Cardiac septum (tissue), 1 donor: ENCODE measurements at places on chromosomes 13 and 19.

DNA sequence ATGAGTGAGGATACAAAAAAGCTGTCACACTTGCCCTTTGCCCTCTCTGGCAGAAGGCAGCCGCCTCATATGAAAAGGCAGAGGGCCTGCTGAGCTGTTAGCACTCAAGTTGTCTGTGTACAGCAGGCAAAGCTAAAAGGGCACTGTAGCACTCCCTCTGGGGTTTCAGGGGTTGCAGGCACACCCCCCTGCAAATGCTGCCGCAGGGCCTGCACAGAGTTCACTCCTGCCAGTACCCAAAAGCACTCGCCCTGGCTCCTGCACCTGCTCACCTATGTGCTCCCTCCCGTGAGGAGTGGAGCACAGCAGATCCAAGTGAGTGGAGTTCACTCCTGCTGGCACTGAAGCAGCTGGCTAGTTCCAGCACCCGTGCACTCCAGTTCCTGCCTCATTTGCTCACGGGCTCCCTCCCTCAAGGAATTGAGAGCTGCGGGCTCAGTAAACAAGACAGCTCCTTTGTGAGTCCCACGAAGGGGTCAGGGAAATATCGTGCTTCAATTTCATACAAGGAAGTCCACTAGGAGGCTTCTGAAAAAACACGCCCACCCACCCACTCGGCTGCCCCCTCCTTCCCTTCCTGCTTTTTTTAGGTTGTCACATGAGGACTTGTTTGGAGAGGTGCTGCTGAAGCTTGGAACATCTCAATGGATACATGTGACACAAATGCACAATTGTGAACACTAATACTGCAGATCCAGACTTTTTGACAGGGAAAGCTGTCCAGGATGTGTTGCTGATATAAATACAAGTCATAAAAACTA lies 9.9 kb upstream of the RCBTB2 start:
- peak; percentile 79 for DNase-seq

DNA sequence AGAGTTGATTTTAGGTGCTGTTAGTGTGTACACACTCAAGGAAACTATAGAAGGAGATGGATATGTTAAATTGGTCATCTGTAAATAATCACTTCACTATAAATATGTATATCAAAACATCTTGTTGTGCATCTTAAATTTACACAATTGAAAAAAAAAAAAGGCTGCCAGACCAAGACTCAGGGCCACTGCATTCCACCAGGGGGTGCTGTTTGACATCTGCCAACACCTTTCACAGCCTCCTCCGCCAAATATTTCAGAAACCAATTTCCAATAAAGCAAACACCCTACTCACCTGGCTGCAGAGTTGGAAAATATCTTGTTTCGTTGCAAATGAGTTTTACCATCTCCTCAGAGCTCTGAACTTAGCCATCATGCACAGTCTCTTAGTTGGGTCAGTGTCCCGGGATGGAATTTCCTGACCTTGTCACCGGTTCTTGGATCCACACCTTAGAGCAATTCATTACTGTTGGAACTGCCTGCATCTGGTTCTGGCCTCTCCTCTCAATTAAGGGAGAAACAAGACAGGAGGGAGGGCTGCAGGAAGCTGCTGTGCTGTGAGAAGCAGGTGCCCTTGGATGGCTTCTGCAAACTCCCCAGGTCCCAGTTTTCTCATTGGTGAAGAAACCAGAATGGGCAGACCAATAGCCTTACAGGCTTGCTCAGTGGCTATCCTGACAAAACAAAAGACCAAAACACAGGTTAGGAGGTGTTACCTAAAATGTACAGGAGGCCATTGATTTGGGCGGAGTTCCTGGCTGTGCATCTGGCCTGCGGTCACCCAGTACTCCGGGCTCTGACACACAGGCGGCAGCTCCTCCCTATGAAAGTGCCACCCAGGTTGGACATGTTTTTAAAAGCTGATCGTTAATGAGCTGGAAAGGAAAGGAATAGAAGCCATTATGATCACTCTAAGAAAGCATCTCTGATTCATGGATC lies 746.6 kb downstream of the UQCRFS1 start:
- DNase-seq, result no peak

DNA sequence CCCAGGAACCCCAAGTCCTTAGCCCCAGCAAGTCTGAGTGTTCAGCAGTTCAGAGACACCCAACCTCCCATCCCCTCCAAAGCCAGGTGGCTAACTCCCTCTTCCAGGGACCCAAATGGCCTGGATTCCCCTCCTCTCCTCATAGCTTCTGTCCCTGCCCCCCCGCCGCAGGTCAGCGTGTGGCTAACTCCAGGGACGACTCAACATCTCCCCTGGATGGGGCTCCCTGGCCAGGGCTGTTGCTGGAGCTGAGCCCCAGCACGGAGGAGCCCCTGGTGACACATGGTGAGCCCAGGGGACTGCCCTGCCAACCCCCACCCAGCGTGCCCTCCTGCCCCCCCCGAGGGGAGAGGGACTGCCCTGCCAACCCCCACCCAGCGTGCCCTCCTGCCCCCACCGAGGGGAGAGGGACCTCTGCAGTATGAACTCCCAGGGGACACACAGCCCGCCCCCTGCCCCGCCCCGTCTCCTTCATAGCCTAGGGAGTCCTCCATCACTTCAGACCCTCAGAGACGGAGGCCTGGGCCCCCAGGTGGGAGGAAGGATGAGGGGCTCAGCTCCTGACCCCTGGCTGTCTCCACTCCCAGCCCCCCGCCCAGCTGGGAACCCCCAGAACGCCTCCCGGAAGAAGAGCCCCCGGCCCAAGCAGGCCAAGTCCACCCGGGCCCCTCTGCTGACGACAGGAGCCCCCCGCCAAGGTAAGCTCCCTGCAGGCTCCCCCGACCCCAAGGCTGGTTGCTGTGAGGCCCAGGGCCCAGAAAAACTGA lies 1.7 kb downstream of the SSC5D start:
- no peak for DNase-seq

- no peak for DNase-seq
Observed at GRCh38 chr13:109900320-109900719, 113.9 kb upstream of the IRS2 start.

DNA sequence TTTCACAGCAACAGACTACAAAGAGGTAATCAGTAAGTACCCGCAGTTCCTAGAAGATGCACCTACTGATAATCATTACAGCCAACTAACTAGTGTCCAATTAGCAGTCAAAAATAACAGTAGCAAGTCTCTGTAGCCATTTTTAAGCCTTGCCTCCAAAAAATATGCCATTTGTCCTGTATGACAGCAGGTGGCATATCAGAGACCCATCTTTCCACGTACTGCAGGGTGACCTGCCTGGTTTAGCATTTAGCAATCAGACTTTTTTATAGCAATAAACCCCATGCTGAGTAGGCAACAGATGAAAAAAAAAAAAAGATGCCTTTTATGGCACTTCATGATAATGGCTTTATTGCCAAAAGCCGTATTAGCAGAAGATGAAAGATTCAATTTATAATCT lies 155.3 kb upstream of the LSM14A start:
- DNase-seq, result no peak

DNA sequence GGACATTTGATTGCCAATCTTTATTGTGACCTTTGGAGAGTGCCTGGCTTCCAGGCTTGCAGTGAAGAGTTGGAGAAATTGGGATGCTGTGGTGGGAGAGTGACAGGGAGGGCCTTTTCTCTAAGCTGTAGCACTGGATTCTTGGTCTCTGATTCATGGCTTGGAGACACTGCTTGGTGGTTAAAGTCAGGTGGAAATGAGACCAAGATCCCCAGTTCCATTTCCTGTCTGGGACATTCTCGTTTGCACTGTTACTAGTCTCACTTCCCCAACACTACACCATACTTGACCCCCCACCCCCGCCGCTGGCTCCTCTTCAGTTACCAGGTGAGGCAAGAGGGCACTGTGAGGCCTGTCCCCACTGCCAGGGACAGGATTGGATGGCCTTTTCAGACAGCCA lies 2.9 kb downstream of the SUPT5H start:
- no peak for DNase-seq

GRCh38 chr13:57452228-57452627 lies 179.3 kb upstream of the PCDH17 start:
- DNase-seq, result no peak

GRCh38 chr19:42198676-42199439 lies 18.6 kb downstream of the DEDD2 start:
- no peak for DNase-seq

DNA sequence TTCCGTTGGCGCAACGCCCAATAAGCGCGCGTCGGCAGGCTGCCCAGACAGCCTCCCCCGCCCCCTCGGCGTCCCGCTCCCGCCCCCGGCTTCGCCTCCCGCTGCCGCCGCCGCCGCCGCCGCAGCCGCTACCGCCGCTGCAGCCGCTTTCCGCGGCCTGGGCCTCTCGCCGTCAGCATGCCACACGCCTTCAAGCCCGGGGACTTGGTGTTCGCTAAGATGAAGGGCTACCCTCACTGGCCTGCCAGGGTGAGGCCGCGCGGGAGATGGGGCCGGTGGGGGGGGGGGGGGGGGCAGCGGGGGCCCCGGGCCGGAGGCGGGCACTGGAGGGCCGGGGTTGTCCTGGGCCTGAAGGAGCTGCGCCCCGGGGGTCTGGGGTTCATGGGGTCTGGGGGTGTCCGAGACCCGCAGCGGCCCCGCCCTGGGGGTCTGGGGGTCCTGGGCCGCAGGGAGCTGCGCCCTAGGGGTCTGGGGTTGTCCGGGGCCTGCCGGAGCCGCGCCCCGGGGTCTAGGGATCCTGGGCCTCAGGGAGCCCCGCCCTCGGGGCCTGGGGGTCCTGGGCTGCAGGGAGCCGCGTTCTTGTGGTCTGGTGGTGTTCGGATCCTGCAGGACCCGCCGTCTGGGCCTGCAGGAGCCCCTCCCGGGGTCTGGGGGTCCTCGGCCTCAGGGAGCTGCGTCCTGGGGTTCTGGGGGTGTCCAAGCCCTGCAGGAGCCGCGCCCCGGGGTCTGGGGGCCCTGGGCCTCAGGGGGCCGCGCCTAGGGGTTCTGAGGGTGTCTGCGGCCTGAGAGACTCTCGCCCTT lies at the start of gene HDGFL2:
Gene HDGFL2, plus strand, starts transcription at position 124 of the 801 bp plus-strand sequence. Its CDS starts 54 bp downstream, at position 178.
- no peak for DNase-seq

DNA sequence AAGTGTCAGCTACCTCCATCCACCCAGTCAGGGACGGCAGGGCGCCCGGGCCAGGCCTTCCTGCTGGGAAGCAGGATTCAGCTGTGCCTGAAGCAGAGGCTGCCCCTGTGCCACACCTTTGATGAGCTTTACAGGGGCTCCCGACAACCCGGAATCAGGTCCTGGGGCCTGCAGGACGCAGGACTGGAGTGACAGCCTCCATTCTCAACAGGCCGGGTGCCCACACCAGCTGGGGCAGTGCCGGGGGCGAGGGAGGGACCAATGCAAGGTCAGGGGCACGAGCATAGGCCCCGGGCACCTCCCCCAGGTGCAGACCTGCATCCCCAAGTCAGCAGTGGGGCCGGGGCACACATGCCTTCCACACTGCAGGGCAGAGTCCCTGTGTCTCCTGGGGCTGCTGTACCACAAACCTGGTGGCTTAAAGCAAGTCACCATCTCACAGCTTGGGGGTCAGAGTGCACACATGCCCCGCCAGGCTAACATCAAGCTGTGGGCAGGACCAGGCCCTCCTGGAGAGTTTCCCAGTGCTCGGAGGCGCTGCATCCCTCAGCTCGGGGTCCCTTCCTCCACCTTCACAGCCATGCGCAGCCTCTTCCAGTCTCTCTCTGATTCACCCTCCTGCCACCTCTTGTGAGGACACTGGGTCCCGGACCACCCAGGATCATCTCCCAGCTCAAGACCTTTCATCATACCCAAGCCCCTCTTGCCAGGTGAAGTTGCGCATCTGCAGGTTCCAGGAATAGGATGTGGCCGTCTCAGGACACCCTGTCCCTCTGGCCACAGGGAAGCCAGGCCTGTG lies 13.4 kb downstream of the UBXN6 start:
- no peak for DNase-seq
